Activated naive CD4-positive, alpha-beta T cell treated with anti-CD3 and anti-CD28 coated beads, Interleukin-2, amount 50 U/mL, for 72 hours (primary cell): ENCODE measurements at places on chromosomes 3 and 15. TPM values are rescaled to one million over a fixed set of nuclear protein-coding genes. Genes with fewer than 3 reads are reported as not detected.

GRCh38 chr3:101625879-101626278, 51.1 kb downstream of the ZBTB11 start:
- DNase-seq: no peak

CMTM8 gene
- 7.8 TPM for total RNA-seq

GRCh38 chr15:99502182-99502581, 63.6 kb upstream of the MEF2A start:
- DNase-seq: no peak

GRCh38 chr3:62805106-62805505, 70.1 kb downstream of the CADPS start:
- no peak for DNase-seq

DNA sequence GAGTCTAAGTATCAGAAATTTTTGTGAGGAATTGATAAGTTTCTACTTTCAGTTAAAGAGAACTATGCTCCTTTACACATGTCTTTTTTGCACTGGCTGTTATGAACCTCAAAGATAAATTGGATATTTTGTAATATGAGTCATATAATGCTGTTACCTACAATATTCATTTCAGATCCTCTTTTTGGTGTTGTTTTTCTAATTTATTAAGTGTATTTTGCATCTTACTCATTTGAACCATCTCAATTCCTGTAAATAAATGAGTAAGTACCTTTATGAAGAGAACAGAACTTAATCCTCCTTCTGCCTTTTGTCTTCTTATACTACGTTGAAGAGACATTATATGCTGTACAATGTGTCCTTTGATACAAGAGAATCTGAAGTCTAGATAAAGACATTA, 74.4 kb downstream of the ZIC1 start:
- no peak for DNase-seq

DNA sequence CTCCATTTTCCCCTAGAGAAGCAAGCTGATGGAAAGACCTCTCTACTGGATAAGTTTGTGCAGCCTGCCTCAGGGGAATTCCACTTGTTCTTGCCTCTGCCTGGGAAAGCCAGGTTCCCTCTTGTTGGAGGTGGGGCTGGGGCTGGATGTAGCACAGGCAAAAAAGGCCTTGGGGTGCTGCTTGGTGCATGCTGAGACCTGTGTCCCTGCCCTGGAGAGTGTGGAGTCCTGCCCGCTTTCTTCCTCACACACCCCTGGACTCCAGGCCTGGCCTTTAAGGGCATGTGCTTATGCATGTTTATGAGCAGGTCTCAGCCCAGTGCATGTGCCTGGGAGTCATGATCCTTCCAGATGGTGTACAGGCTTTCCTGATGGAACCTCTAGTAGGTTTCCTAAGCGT, 23.5 kb upstream of the JMJD7 start:
- DNase-seq: no peak

C3orf85 gene
- not detected for total RNA-seq

DNA sequence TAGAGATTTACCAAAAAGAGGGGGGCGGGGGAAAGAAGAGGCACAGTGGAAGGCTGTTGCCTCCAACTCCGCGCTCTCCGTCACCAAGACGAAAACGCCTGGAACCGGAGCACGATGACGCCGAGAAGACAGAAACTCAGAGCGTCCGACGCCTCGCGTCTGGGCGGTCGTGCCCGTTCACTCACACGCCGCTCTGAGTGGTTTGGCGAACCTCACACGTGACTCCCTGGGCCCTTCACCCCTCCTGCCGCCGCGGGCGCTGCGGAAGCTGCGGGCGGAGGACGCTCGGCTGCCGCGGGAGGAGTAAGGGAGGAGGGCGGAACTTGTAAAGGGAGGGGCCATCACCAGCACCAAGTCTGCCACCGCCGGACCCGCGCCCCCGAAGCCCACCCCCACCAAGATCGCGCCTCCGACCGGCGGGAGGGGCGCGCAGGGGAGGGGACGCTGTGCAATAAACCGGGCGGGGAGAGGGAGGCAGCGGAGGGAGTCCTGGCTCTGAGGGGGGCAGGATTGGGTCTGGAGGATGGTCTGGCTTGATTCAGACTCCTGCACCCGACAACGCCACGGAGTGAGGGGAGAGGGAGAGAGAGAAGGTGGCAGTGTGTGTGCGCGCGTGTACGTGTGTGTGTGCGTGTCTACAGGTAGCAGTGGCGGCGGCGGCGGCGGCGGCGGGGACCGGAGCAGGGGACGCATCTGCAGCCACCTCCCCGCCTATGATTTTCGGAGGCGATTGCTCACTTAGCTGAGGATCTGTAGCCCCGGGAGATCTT, 1.9 kb upstream of the NLGN1 start:
- DNase-seq: no peak

GRCh38 chr15:85777250-85778106, 17.2 kb downstream of the KLHL25 start:
- DNase-seq: no peak

PLA2G4E gene
- total RNA-seq: not detected

DNA sequence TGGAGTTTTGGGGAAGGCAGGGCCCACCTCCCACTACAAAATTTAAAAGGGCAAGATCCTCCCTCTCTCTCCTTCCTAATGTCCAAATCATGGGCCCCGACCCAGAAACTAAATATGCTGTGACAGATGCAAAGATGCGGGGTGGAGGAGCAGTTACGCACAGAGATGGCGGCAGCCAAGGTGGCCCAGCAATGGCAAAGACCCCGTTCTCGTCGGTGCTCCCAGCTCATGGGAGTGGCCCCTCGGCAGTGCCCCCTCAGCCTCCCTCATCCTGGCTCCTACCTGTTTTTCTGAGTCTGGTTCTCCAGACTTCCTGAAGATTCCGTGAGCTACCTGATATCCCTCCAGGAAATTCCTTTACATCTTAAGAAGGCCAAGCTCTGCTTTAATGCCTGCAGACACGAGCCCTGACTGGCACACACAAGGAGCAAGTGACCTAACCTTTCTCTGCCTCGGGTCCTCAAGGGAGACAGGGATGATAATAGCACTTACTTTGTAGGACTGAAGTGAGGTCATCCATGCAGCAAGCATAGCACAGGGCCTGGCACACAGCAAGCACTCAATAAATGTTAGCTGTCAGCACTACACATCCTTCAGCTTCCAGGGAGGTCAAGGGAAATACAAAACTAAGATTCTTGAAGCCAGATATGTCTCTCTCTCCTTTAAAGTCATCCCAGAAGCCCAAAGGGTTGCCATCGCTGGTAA, 103.5 kb downstream of the LSM3 start:
- no peak for DNase-seq

DNA sequence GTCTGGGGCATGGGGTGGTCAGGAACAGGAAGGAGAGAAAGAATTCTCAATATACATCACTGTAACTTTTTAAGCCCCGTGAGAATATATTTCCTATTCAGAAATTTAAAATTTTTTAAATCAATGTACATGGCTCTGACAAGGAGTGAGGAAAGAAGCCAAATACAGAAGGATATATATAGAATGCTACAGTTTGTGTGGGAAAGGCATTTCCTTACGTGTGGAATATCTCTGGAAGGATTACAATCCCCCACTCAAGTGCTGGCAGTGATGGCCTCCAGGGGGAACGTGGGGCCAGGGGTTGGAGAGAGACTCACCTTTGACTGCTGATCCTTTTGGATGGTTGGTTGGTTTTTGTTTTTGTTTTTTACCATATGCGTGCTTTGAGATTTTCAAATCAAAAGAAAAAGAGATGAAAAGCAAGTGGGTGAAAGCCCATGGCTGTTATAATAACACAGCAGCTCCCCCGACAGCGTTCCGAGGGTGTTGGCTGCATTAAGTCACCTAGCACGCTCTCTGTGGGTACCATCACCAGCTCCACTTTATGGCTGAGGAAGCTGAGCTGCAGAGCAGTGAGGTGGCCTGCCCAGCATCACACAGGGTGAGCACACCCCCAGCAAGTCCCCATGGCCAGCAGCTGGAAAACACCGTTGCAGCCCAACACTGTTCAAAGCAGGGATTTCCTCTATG, 39.9 kb downstream of the TPRA1 start:
- no peak for DNase-seq

PLIN1 gene
- 0.43 TPM for total RNA-seq

DNA sequence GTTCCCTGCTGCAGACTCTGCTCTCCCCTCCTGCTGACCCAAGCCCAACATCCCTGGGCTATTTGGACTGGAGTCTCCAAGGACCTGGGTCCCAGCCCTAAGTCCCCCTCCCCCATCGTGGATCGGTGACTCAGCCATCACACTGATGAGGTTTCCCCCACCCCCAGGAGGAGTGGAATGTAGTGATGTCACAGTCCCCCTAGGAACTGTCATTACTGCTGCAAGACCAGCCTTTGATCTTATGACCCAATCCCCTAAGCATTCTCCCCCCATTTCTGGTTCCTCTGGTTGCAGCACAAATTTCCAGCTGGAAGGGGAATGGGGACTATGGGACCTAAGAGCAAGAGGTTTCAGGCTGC, 63.4 kb upstream of the CSPG4 start:
- no peak for DNase-seq

GRCh38 chr3:116579840-116580239, 129.7 kb upstream of the TUSC7 start:
- no peak for DNase-seq

SV2B gene
- total RNA-seq: 0.20 TPM

DPPA2 gene
- not detected for total RNA-seq

TUSC7 gene
- total RNA-seq: not detected

DNA sequence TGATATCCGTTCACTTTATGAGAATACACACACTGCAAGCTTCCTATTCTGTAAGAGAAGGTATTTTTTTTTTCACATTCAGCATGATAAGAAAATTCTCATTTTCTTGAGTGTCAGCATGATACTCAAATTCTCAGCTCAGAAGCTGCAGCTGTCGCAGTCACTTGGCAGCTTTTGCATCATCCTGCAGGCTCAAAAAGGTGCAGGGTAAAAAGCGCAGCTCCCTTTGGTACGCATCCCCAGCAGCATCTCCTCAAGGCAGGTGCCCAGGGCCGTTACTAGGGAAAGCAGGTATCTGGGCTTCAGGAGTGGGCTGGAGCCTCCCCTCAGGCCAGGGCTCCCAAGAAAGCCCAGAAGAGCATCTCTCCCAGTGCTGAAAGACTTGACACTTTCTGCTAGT, 22.3 kb downstream of the LNP1 start:
- no peak for DNase-seq

LTK gene
- total RNA-seq: 0.51 TPM

TMEM62 gene
- total RNA-seq: 16.0 TPM

- DNase-seq: peak; percentile 67
These were observed 90.2 kb downstream of the TIGIT start for GRCh38 chr3:114383875-114384557.

- DNase-seq: no peak
These were observed 192.3 kb downstream of the THRB start for GRCh38 chr3:24302396-24302795.

DNA sequence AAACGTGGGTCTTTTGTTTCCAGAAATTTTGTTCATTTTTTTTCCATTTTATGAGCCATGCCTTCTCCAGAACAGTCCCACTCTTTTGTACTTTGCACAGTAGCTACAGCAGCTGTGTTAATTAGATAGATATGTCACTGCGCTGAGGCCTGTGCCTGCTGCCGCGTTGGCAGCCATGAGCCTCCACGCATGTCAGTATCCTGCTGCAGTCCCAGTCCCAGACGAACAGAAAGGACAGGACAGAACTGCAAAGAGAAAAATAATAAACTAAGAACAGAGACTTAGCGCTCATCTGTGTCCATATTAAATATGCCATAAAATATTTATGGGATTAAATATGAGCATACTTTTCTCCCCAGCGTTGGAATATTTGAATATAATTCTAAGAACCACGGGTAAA, 442.4 kb upstream of the RARB start:
- no peak for DNase-seq

IQCB1 gene
- total RNA-seq: 34.7 TPM

DNA sequence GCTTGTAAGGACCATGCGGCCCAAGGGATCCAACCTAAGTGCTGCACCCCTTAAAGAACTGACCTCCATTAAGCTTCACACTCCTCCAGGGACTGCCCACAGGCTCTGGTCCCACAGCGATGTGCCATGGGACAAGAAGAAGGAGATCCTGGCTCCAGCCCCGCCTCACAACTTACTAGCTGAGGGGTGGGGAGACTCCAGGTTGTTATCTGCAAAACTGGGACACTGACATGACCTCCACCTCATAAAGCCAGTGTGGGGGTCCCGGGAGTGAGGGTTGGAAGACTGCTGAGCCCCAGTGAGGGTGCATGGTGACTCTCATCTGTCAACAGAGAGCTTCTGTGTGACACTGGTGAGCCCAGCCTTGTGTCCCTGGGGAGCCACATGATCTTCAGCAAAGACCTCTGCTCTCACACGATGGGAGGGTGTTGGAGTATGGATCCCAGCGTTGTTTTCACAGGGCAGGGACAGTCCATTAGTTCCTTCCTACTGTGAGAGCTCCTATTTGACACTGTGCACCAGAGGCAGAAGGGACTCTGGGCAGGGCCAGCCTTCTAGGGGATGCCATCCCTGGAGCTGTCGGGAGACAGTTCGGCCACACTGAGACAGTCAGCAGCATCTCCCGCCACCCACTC, 26.7 kb downstream of the EAF1 start:
- no peak for DNase-seq

- no peak for DNase-seq
These were observed 190.9 kb downstream of the TJP1 start for GRCh38 chr15:29631076-29632070.

- no peak for DNase-seq
These were observed 11.3 kb downstream of the P2RY14 start for GRCh38 chr3:151267066-151267465.

KLF15 gene
- not detected for total RNA-seq

PTH1R gene
- total RNA-seq: not detected

GPR176 gene
- 0.41 TPM for total RNA-seq

DNA sequence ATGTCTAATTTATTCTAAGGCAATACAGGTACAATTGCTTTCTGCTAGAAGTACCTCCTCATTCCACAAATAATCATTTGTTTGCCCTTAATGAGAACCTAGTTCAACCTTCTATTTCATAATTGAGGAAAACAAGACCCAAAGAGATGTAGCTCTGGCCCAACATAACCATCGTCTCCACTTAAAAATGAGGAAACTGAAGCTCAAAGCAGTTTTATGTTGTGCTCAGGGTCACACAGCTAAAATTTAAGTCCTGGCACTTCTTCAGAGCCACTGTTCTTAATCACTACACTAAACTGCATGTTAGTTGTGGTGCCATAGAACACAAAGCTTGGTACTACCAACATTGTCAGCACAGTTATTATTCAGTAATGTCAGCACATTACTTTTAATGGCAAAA, 108.0 kb downstream of the SERPINI1 start:
- DNase-seq: no peak

GRCh38 chr15:57217778-57218598, 158.3 kb upstream of the CGNL1 start:
- no peak for DNase-seq

- no peak for DNase-seq
These were observed 107.0 kb downstream of the PTPRG start for GRCh38 chr3:61668317-61668864.
